Adrenal gland (tissue), 19 donors: ENCODE measurements at places on chromosomes 6 and 20. TPM values are rescaled to one million over a fixed set of nuclear protein-coding genes. Genes with fewer than 3 reads are reported as not detected.
A peak's percentile ranks its signal among the peaks of the same experiment; 100 is the strongest.

GPR6 gene
- polyA plus RNA-seq, result not detected

NUS1 gene
- polyA plus RNA-seq, result 71.7 TPM

SAMD3 gene
- 4.4 TPM for polyA plus RNA-seq

TCF21 gene
- polyA plus RNA-seq, result 3.4 TPM

TRPC4AP gene
- polyA plus RNA-seq, result 56.2 TPM

GRCh38 chr6:57316581-57317059, 810 bp upstream of the PRIM2 start:
- peaks cover 9% of the 10 kb centered on the region for H3K4me1 ChIP-seq
- H3K4me3 ChIP-seq, result peak overlapping the region; percentile 24
- H3K27me3 ChIP-seq, result no peaks in the 10 kb centered on the region
- H3K27ac ChIP-seq, result no peak overlapping the region

- H3K27me3 ChIP-seq, result no peaks in the 10 kb centered on the region
- H3K4me1 ChIP-seq, result no peaks in the 10 kb centered on the region
- H3K4me3 ChIP-seq, result no peak overlapping the region
Measured at GRCh38 chr6:135025175-135025574, 29.4 kb downstream of the HBS1L start.

- no peaks in the 10 kb centered on the region for H3K27me3 ChIP-seq
- no peak overlapping the region for H3K27ac ChIP-seq
- H3K36me3 ChIP-seq, result no peaks in the 10 kb centered on the region
- H3K4me1 ChIP-seq, result no peaks in the 10 kb centered on the region
- H3K4me3 ChIP-seq, result no peak overlapping the region
- no peak for DNase-seq
Measured at GRCh38 chr6:105384004-105384403, 18.9 kb downstream of the PREP start.

- H3K4me1 ChIP-seq, result no peaks in the 10 kb centered on the region
- H3K27ac ChIP-seq, result no peak overlapping the region
- no peak for DNase-seq
- H3K4me3 ChIP-seq, result no peak overlapping the region
- H3K27me3 ChIP-seq, result no peaks in the 10 kb centered on the region
- no peaks in the 10 kb centered on the region for H3K36me3 ChIP-seq
Measured at GRCh38 chr6:91328241-91328640, 741.4 kb upstream of the MAP3K7 start.

DNA sequence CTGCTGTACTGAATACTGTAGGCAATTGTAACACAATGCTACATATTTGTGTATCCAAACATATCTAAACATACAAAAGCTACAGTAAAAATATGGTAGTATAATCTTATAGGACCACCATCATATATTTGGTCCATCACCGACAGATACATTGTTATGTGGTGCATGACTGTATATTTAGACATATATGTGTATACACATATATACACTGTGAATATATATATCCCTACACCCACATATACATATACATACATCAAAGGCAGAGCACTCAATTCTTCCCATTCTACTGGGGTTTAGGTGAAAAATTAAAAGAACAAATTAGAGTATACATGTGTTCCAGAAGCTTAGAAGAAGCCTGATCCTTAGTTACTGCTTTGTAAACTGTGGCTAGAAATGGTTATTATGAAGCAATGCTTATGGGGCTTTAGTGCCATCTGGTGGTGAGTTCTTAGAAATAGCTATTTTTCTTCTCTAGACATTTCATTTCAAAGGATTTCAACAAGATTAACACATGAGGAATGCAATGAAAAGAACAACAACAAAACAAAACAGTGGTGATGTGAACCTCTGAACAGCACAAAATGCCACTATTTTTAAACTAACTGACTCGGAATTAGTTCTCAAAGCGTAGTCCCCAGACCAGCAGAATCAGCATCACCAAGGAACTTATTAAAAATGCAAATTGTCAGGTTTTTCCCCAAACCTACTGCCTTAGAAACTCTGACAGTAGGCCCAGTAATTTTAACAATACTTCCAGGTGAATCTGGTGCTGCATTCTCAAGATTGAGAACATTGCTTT, 38.0 kb downstream of the PKHD1 start:
- no peak for DNase-seq
- no peak overlapping the region for H3K4me3 ChIP-seq
- no peaks in the 10 kb centered on the region for H3K36me3 ChIP-seq
- H3K27ac ChIP-seq, result no peak overlapping the region

DNA sequence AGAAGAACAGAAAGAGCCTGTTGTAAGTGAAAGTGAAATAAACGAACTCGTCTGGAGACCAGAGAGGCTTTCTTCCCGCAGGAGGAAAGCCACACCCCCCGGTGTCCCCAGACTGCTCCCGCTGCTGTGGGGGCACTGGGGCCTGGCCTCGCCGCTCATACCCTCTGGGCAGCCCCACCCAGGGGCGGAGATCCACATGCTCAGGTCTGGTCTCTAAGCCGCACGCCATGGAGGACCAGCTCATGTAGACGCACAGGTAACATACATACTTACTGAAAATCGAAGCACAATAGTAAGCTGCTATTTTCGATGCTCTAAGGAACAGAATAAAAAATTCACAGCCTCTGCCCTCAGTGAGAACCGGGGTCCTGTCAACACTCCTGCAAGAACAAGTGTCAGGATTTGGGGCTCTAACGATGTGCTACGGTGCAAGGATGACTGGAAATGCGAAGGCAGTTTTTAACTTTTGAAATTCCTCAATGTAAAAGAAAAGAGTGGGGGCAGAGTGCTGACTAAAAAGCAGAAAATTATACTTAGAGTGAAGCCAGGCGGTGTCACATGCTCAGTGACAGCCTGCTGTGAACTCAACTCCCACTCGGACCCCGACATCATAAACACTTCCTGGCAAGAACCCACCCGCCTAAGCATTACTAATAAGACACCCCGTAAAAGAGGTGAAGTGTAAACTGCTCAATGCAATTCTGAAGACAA, 110.5 kb downstream of the IRF4 start:
- H3K36me3 ChIP-seq, result peaks cover 1% of the 10 kb centered on the region
- no peak overlapping the region for H3K27ac ChIP-seq
- no peak overlapping the region for H3K4me3 ChIP-seq
- no peak for DNase-seq
- H3K4me1 ChIP-seq, result no peaks in the 10 kb centered on the region

GRCh38 chr6:127518710-127519468, at the start of gene MTCL3:
TSS of gene MTCL3 (minus strand) at chr6:127519335.
- H3K36me3 ChIP-seq, result no peaks in the 10 kb centered on the region
- peaks cover 18% of the 10 kb centered on the region for H3K27me3 ChIP-seq
- no peak within 1 kb of the TSS for H3K27ac ChIP-seq
- no peak for DNase-seq
- peaks cover 17% of the 10 kb centered on the region for H3K4me1 ChIP-seq

DNA sequence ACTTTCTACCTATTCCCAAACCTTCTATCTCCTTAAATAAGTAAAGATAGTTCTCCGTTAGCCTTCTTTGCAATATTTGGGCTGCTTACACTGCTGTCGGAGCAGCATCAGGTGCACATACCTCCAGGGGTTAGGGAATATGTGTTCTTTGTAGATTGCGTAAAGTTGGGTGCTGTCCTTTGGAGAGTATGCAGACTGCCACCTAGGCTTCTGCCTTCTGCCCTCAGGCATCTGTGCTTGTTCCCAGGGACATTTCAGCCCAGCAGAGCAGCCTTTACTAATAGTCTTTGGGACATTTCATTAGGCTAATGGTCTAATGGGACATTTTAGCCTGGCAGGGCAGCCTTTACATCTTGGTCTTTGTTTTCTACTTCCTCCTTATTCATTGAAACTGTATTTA, 260.6 kb downstream of the TPBG start:
- no peaks in the 10 kb centered on the region for H3K36me3 ChIP-seq
- no peaks in the 10 kb centered on the region for H3K27me3 ChIP-seq
- H3K27ac ChIP-seq, result no peak overlapping the region
- no peak for DNase-seq

GRCh38 chr6:4008324-4009047, 70.5 kb downstream of the FAM217A start:
- no peaks in the 10 kb centered on the region for H3K27me3 ChIP-seq
- no peaks in the 10 kb centered on the region for H3K36me3 ChIP-seq
- H3K27ac ChIP-seq, result peak overlapping the region; percentile 37
- H3K4me3 ChIP-seq, result no peak overlapping the region

- H3K4me3 ChIP-seq, result no peak overlapping the region
- no peaks in the 10 kb centered on the region for H3K36me3 ChIP-seq
- H3K27ac ChIP-seq, result no peak overlapping the region
- no peaks in the 10 kb centered on the region for H3K27me3 ChIP-seq
- H3K4me1 ChIP-seq, result no peaks in the 10 kb centered on the region
Measured at GRCh38 chr6:55994531-55994930, 119.1 kb upstream of the BMP5 start.

DNA sequence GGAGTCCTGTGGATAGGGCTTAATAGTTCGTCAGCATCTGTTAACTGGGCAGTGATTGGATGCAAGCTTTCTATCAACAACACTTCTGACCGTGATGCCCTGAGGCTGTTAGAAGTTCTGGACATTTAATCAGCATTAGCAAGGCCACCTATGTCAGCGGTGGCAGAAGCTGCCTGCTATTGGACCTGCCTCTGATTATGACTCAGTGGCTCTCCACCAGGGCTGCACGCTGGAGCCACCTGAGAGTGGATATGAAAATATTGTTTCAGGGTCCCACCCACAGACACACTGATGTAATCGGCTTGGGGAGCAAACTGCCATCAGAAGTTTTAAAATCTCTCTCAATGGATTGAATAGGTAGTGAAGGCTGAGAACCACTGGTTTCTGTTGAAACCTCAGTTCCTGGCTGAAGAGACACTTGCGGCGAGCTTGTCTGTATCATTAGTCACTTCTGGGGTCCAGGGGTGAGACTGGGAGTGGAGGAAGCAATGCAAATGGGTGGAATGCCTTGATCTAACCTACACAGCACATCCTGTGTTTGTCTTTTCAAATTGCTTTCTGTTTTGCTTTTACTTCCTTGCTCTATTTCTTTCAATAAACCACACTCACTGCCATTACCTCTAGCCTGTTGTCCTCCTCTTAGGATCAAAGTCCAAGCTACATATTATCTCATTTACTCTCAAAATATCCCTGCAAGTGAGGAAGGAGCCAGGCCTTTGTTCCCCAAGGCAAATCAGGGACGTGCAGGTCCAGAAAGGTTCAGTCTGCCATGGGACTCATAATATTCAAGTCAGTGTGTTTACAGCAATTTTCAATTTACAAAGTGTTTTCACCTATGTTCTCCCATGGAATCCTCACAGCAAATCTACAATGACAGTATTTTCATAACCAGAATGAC, 4.2 kb downstream of the CLIC5 start:
- H3K27me3 ChIP-seq, result no peaks in the 10 kb centered on the region
- DNase-seq, result no peak
- H3K36me3 ChIP-seq, result no peaks in the 10 kb centered on the region
- peak overlapping the region; percentile 34 for H3K27ac ChIP-seq

DNA sequence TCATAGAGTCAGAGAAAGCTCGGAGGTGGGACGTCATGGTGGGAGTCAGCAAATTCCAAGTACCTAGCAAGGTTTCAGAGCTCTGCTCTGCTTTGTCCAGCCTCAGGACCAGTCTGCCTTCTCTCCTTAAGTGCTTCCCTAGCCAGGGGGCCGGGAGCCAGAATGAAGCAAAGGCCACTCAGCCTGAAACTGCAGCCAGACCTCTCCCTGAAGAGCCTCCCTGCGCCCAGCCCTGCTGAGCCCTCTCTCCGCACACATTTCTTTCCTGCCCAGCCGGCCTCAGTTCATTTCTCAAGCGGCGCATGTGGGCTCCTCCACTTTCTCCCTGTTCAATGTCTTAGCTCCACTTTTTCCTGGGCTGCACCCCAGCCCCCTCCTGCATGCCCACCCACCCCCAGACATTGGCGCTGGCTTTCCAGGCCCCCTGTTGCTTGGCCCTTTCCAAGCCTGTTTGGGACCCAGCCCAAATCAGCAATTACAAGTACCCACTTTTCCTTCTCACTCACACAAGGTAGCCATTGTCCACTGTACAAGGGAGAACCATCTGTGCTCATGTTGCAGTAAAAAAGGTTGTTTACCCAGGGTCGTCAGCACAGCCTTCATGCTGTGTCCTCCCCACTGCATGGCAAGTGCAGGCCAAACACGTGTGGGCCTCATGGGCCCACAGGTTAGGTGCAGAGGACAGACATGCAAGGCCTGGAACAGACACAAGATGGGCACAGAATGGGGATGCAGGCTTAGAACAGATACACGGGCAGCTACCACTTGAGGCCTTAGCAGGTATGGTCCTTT, 147.1 kb downstream of the MRPL14 start:
- no peak for DNase-seq
- no peak overlapping the region for H3K27ac ChIP-seq
- H3K36me3 ChIP-seq, result no peaks in the 10 kb centered on the region

DNA sequence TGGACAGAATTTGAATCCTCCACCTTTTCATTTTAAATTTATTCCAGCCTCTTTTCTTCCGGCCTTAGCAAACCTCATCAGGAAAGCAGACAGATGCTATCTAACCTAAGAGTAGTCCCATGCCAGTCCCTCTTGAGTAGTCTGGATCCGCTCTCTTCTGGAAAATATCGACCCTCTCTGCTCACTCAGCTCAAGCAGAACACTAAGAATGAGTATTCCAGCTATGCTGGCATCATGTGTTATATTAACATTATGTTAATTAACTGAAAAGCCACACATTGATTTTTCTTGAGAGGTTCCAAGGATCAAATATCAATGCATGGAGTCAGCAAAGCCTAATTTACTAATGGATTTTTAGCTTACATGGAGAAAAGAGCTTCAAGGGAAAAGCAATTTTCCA, 161.4 kb downstream of the ID4 start:
- no peaks in the 10 kb centered on the region for H3K36me3 ChIP-seq
- no peak for DNase-seq
- no peaks in the 10 kb centered on the region for H3K4me1 ChIP-seq
- H3K27ac ChIP-seq, result no peak overlapping the region
- no peaks in the 10 kb centered on the region for H3K27me3 ChIP-seq

DNA sequence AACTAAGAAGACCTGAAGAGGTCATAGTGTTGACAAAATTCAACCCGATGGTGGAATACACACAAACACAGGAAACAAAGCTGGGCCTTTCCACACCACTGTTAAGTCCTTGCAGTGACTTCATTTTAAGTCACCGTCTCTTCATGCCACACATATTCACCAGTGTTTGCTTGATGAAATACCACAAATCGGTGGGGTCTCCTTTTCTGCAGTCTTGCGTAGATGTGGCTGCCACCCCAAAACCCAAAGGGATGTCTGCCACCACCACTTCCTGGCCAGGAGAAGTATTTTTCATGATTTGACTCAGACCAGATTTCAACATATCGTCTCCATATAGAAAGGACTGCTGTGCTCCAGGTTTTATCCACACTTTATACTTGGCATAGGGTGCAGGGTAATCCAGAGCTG, 11.0 kb upstream of the COL10A1 start:
- H3K27me3 ChIP-seq, result no peaks in the 10 kb centered on the region
- peaks cover 10% of the 10 kb centered on the region for H3K4me1 ChIP-seq
- H3K27ac ChIP-seq, result no peak overlapping the region
- no peak for DNase-seq
- H3K36me3 ChIP-seq, result no peaks in the 10 kb centered on the region

DNA sequence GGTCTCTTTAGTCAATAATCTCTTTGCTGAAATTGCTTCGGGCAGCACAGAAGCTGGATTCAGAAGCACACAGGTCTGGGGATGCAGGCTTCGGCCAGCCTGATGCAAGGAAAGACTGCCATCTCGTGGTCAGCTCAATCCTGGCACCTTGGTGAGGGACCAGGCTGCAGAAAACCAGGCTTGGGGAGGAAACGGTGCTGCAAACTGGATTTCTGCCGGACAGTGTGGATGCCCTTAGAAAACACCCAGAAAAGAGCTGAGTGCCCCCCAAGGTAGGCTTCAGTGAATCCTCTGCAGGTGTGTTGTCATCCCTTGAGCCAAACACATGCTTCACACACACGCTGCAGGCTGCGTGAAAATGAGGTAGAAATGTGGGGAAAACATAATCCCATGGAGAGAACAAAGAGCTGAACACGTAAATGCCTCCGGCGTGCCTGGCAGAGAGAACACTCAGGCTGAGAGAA, 89.8 kb upstream of the PAX1 start:
- H3K4me3 ChIP-seq, result no peak overlapping the region
- no peaks in the 10 kb centered on the region for H3K36me3 ChIP-seq
- H3K4me1 ChIP-seq, result peaks cover 4% of the 10 kb centered on the region
- peaks cover 10% of the 10 kb centered on the region for H3K27me3 ChIP-seq
